ENCODE measurements at places on chromosomes 3 and 15. TPM values are rescaled to one million over a fixed set of nuclear protein-coding genes. Genes with fewer than 3 reads are reported as not detected.

DNA sequence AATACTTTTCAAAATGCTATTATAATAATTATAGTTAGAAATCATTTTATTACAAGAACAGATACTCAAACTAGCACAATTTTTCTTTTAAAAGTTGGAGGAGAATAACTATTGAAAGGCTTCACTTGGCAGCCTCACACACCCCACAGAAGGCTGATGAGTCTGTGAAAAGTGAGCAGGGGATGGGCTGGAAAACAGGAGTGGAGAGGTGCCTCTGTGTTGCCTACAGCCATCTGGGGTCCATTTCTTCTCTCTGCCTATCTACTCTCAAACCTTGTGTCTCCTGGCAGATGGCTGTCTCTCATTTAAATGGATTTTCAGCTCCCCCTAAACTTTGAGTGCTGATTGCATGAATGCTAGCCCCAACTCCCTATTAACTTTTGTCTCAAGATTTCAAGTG, 230.8 kb downstream of the CLSTN2 start:
- no peaks in the 10 kb centered on the region for H3K27me3 ChIP-seq
- no peaks in the 10 kb centered on the region for H3K36me3 ChIP-seq
- no peak for DNase-seq
- H3K4me1 ChIP-seq, result no peaks in the 10 kb centered on the region

DNA sequence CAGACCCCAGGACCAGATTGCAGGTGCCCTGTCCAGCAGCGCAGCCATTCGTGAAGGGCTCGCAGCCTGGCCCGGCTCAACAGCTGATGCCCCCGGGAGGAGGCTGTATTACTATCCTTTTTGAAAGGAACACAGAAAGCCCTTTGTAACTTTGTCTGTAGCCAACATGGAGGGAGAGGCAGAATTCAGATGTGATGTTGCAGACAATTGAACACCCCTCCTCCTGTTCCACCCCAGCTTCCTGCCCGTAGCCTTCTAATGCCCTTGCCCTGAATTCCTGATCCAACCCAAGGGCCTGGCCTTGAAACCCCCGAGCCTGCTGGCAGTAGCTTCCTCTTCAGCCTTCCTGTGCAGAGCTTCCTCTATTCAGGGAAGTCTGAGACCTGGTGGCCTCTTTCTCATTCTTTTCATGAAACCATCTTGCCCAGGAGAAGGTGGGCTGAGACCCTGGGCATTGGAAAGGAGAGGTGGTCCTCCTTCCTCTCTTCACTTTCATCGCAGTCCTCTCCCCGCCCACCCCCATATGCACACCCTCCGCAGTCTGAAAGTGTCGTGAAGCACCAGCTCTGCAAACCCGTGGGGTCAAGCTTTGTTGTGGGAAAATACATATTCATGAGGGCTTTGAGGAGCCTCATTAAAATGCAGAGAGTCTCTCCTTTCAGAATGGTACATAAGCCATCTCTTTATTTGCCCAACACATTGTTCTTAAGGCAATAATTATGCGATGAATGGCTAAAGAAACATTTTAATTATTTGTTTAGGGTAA, 109.2 kb downstream of the APBA2 start:
- H3K27me3 ChIP-seq, result no peaks in the 10 kb centered on the region
- H3K36me3 ChIP-seq, result no peaks in the 10 kb centered on the region
- H3K27ac ChIP-seq, result no peak overlapping the region
- H3K4me1 ChIP-seq, result peaks cover 8% of the 10 kb centered on the region
- H3K4me3 ChIP-seq, result no peak overlapping the region

DNA sequence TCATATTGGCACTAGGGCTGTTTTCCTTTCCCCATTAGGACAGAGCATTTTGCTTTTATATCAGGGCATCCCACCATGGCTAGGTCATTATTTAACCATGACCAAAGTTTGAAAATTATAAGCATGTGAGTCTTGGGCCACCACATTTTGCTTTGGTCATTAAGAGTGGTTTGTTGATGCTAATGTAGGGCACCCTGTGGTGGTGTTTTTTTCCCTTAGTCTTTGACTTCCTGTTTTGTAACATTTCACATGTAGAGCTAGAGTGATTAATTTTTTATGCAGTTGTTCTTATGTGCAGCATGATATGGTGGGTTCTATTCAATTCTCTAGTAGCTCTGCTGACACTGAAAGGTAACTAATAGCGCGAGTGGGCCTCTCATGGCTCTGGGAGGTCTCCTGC, 249.6 kb upstream of the ROBO1 start:
- no peak overlapping the region for H3K27ac ChIP-seq
- H3K4me3 ChIP-seq, result no peak overlapping the region
- no peaks in the 10 kb centered on the region for H3K4me1 ChIP-seq
- H3K27me3 ChIP-seq, result no peaks in the 10 kb centered on the region
- no peak for DNase-seq

- no peak overlapping the region for H3K4me3 ChIP-seq
- H3K27me3 ChIP-seq, result no peaks in the 10 kb centered on the region
- peaks cover 94% of the 10 kb centered on the region for H3K36me3 ChIP-seq
- no peak overlapping the region for H3K27ac ChIP-seq
- no peak for DNase-seq
These were observed 11.2 kb downstream of the SEC13 start for GRCh38 chr3:10309736-10310135.

GRCh38 chr3:149502438-149502837, 27.9 kb downstream of the TM4SF4 start:
- no peak overlapping the region for H3K27ac ChIP-seq
- H3K27me3 ChIP-seq, result no peaks in the 10 kb centered on the region
- no peak overlapping the region for H3K4me3 ChIP-seq
- DNase-seq, result no peak
- H3K36me3 ChIP-seq, result no peaks in the 10 kb centered on the region

DNA sequence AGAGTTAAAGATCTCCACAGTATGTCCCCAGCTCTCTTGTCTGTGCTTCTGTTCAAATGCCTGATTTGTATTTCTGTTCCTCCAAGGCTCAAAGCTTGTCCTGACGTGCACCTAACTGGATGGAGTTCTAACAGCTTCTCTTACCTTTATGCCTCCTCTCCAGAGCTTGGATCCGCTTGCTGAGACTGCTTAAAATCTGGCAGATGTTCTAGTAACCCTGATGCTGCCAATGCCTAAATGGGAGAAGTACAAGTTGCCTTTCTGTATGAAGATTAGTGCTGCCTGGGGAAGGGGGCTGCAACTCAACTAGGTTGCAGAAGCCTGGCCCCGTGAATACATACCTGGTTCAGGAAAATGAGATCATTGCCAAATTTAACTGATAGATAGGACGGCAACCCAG, 354.5 kb upstream of the KCNMB2 start:
- no peak overlapping the region for H3K27ac ChIP-seq
- H3K4me3 ChIP-seq, result no peak overlapping the region
- H3K4me1 ChIP-seq, result peaks cover 9% of the 10 kb centered on the region
- H3K36me3 ChIP-seq, result no peaks in the 10 kb centered on the region
- no peak for DNase-seq

DNA sequence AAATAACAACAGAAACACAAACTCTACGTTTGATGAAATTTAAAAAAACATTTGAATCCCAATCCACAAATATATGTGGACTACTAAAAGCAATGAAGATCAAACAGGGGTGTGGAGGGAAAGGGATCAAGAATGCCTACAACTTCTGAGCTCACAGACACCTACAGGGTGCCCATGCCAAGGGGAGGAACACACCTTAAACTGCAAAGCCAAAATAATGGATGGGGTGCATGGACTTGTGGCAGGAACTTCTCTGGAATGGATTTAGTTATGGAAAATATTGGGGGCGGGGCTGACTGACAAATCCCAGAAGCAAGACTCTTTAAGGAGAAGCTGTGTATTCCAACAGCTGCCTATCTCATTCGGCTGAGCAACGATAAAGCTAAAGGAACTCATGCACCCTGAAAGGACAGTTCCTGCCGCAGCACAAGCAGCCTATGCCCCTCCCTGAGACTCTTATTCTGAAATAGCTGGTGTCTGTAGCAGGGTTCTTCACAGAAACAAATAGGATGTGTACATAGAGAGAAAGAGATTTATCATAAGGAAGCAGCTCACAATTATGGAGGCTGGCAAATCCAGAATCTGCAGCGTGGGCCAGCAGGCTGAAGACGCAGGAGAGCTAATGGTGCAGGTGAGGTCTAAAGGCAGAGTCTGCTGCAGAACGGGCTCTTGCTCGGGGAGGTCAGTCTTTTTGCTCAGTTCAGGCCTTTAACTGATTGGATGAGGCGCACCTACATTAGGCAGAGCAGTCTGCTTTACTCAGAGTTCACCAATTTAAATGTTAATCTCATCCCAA, 24.5 kb upstream of the PLA2G4D start:
- no peaks in the 10 kb centered on the region for H3K27me3 ChIP-seq
- no peaks in the 10 kb centered on the region for H3K4me1 ChIP-seq
- H3K27ac ChIP-seq, result peak overlapping the region; percentile 76
- peak overlapping the region; percentile 26 for H3K4me3 ChIP-seq
- no peaks in the 10 kb centered on the region for H3K36me3 ChIP-seq

GRCh38 chr3:4813909-4814304, 165.3 kb upstream of the BHLHE40 start:
- peaks cover 26% of the 10 kb centered on the region for H3K4me1 ChIP-seq
- no peak overlapping the region for H3K4me3 ChIP-seq
- peaks cover 5% of the 10 kb centered on the region for H3K36me3 ChIP-seq
- H3K27ac ChIP-seq, result peak overlapping the region; percentile 60
- no peaks in the 10 kb centered on the region for H3K27me3 ChIP-seq
- DNase-seq, result no peak

- H3K27ac ChIP-seq, result no peak overlapping the region
- no peaks in the 10 kb centered on the region for H3K36me3 ChIP-seq
- no peak overlapping the region for H3K4me3 ChIP-seq
- H3K27me3 ChIP-seq, result no peaks in the 10 kb centered on the region
These were observed 345.4 kb downstream of the LRTM1 start for GRCh38 chr3:54582424-54582823.

GRCh38 chr3:191260431-191261303, 61.6 kb downstream of the OSTN start:
- H3K4me1 ChIP-seq, result no peaks in the 10 kb centered on the region
- no peaks in the 10 kb centered on the region for H3K36me3 ChIP-seq
- DNase-seq, result no peak
- no peak overlapping the region for H3K4me3 ChIP-seq

DNA sequence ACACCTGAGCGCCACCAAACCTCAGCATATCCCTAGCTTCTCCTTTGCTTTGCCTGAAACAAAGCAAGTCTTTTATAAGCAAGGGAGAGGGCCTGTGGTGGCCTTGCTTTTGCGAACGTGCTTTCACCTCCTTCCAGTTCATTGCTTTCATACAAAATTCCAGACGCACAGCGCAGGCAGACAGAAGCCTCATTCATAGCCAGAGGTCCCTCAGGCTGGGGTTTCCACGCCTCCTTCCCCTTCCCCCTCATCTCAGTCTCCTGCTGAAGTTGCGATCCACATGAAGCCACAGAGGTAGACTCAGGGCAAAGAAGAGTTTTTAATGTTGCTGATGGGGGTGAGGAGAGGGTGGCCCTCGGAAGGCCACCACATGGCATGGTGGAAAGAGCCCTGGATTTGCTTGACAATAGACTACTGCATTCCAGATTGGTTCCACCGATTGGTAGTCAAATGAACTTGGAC, 59.4 kb upstream of the FLNB start:
- H3K4me1 ChIP-seq, result peaks cover 62% of the 10 kb centered on the region
- H3K4me3 ChIP-seq, result no peak overlapping the region
- no peaks in the 10 kb centered on the region for H3K27me3 ChIP-seq
- no peak for DNase-seq
- H3K36me3 ChIP-seq, result no peaks in the 10 kb centered on the region

DNA sequence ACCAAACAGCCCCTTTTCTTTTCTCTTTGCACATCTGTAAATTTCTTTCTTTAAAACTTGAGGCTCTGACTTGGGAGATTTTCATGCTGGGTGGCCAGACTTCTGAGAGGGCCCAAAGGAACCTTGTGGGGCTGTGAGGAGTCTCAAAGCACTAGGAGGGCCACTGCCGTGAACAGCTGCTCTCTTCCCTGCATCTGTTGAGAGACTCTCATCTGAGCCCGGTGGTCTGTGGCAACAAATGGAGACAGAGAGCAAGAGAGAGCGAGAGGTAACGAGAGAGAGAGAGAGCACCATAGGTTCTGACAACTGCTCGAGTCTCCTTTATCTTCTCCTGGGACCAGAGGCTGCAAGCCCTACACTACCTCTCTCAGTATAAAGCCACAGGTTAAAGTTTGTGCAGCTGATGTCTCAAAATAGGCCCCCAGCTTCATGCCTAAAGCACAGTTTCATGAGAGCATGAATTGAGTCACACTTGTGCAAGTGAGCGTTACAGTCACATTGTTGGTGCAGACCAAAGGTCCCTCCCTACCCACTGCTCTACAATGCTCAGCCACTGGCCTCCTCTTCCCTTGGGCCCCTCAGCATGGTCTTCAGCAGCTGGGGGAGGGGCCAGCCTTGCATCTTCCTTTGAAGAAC, 60.7 kb downstream of the ZNF621 start:
- no peaks in the 10 kb centered on the region for H3K27me3 ChIP-seq
- H3K4me1 ChIP-seq, result peaks cover 4% of the 10 kb centered on the region
- H3K4me3 ChIP-seq, result no peak overlapping the region

DNA sequence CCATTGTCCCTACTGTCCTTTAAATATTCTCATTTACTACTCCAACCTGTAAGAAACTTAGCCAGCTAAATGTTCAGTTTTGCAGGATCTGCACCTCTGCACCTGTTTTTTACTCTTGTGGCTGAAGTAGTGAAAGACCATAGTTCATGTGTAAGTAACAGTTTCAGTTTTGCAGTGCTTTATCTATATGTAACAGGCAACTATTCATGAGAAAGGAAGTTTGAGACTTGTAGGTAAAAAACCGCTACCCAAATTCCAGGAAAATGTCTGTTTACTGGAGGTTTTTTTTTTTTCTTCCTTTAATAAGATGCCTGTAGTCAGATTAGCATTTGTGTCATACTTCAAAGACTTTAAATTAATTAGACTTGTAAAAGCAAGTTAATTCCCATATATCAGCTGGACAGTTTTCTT, 25.4 kb upstream of the MBNL1 start:
- H3K4me1 ChIP-seq, result no peaks in the 10 kb centered on the region
- H3K4me3 ChIP-seq, result peak overlapping the region; percentile 8
- H3K36me3 ChIP-seq, result no peaks in the 10 kb centered on the region
- H3K27ac ChIP-seq, result peak overlapping the region; percentile 48
- H3K27me3 ChIP-seq, result no peaks in the 10 kb centered on the region

GRCh38 chr3:182913889-182914288, 66.4 kb downstream of the DCUN1D1 start:
- no peaks in the 10 kb centered on the region for H3K27me3 ChIP-seq
- H3K4me3 ChIP-seq, result no peak overlapping the region
- H3K36me3 ChIP-seq, result peaks cover 83% of the 10 kb centered on the region
- H3K27ac ChIP-seq, result no peak overlapping the region
- no peaks in the 10 kb centered on the region for H3K4me1 ChIP-seq

- H3K4me1 ChIP-seq, result peaks cover 20% of the 10 kb centered on the region
- peak overlapping the region; percentile 100 for H3K27ac ChIP-seq
- DNase-seq, result no peak
- peak overlapping the region; percentile 86 for H3K4me3 ChIP-seq
These were observed 2.7 kb downstream of the MSL2 start for GRCh38 chr3:136193278-136194054.

GRCh38 chr15:34890424-34890823, 79.1 kb downstream of the AQR start:
- H3K36me3 ChIP-seq, result peaks cover 99% of the 10 kb centered on the region
- no peak for DNase-seq
- no peak overlapping the region for H3K4me3 ChIP-seq
- no peaks in the 10 kb centered on the region for H3K4me1 ChIP-seq
- no peaks in the 10 kb centered on the region for H3K27me3 ChIP-seq

Gene SLC2A2
- total RNA-seq, result not detected

Gene CXCR6
- total RNA-seq, result 12.0 TPM

Gene OXTR
- total RNA-seq, result 9.0 TPM

Gene NME9
- 1.3 TPM for total RNA-seq

Gene POLQ
- total RNA-seq, result 8.4 TPM

All from esophagus squamous epithelium (tissue), 5 donors.